ENCODE measurements at places on chromosomes 12 and 14.

GRCh38 chr12:108881953-108882352 is 2.1 kb downstream of the DAO start:
- DNase-seq = no peak

DNA sequence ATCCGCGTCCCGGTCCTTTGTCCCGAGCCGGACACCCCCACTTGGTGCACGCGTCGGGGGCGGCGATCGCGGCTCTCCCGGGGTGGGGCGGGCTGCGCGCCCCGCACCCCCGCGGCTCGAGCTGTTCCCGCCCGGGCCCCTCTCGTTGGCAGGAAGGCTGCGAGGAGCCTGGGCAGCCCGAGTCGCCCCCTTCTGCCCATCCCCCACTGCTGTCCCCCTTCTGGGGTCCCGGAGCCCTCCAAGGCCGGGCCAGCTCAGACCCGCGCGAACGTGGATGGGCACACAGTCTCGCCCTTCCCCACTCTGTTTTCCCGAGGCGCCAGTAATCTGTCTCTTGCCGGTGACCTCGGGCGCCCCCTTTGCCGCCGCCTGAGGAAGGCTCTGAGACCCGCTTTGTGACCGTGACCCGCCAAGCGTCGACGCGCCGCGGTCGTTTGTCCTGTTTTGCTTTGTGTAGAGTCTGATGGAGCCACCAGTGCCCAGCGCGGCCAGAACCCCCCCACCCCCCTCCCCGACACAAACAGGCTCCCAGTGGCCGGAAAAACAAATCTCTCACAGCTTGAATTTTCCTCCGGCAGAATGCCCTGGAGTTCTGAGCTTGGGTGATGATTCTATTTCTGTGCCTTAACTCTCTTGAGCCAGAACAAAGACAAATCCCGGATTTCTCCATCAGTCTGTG is 610 bp downstream of the C14orf132 start:
- DNase-seq = no peak

DNA sequence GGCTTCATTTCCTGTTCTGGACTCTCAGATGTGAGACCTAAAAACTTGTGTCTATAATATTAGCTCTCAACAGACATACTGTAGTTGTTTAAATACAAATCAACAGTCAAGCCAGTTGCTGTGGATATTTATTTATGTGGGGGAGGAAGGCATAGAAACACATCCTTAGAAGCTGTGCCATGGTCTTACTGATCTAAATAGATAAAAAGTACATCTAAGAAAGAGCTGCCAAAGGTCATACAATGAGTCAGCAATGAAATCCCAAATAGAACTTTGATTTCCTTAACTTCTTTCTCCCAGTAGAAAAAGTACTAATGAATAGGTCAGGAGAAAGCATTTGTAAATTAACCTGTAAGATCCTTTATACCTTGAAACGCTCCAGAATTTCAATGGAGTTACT is 185.1 kb downstream of the AKAP6 start:
- DNase-seq = no peak

DNA sequence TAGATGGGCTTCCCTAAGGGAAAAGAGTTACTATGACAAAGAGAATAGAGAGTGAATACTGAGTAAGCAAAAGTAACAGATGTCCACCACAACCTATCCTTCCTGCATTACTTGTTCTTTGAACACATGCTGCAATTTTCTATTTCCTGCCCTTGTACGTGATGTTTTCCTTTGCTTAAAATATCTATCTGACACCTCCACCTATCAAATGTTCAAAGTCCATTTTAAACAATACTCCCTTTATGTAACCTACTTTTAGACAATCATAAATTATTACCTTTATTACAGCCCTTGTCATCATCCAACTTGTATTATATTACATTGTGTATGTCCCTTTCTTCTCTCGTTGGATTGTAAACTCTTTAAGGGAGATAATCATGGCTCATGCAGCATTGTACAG is 147.2 kb upstream of the DYRK2 start:
- DNase-seq = no peak

DNA sequence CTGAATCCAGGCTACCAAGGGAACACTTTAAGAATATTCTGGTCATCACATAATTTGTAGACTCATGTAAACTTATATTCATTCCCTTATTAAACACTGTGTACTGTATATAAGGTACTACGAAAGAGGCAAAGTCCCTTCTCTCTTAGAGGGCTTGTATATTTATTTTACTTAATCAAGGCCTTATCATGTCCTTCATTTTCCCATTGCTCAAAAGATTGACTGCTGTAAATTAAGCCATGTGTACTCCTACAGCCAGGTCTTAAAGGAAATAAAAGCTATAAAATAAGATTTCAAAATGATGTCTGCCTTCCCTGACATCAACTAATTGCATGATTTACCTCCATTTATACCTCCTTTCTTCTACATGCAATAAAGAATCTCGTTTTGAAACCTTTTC is 5.0 kb downstream of the DENND5B start:
- DNase-seq = no peak

- DNase-seq = no peak
Observed at GRCh38 chr14:61186341-61187195, 94.6 kb downstream of the TMEM30B start.
